ENCODE measurements at places on chromosomes 1 and 21.

DNA sequence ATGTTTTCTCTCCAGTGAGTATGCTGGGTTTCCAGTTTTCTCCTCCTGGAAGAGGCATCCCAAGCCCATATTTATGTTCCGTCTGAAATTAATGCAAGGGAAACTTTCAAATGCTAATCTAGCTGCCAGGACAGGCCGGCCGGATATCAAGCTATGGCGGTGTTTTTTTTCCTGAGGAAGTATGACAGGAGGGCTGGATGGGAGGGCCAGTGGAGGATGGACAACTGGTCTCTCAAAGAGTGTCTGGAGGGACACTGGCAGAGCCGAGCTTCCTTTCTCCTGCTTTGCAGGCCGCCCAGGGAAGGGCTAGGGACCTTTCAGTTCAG lies 212.7 kb downstream of the TRABD2B start:
- no peak for DNase-seq

DNA sequence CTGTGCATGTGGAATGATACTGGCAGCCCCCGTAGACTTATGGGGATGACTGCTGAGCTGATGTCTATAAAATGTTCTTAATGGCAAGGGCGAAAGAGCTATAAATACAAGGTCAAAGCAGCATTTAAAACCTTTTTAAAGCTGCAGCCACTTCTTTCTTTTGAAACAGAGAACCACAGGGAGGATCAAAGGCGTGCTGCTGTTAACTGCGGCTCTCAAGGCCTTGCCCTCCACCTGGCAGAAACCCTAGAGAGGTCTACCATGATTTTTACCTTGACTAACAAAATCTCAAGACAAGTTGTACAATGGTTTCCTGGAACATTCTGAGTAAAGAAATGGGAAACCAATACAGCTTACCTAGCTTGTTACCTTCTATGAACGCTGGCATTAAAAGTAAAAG lies 89.7 kb downstream of the SLC45A1 start:
- no peak for DNase-seq

- no peak for DNase-seq
These were observed 66.7 kb downstream of the GLIS1 start for GRCh38 chr1:53672243-53672642.

- DNase-seq = no peak
These were observed 81.1 kb downstream of the CACHD1 start for GRCh38 chr1:64550946-64551605.

GRCh38 chr1:41379738-41380130 lies 18.5 kb downstream of the FOXO6 start:
- DNase-seq = no peak

DNA sequence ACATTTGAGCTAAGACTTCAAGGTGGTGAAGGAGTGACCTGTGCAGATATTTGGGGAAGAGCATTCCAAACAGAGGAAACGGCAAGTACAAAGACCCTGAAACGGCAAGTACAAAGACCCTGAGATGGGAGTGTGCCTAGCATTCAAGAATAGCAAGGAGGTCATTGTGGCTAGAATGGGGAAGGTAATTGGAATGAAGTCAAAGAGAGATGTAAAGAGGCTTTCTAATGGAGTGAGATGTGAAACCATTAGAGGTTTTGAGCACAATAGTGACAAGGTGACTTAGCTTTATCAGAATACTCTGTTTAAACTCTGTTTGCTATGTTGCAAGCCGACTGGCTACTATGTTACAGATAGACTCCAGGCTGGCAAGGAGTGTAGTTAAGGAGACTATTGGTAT lies 4.4 kb downstream of the CDC7 start:
- no peak for DNase-seq

DNA sequence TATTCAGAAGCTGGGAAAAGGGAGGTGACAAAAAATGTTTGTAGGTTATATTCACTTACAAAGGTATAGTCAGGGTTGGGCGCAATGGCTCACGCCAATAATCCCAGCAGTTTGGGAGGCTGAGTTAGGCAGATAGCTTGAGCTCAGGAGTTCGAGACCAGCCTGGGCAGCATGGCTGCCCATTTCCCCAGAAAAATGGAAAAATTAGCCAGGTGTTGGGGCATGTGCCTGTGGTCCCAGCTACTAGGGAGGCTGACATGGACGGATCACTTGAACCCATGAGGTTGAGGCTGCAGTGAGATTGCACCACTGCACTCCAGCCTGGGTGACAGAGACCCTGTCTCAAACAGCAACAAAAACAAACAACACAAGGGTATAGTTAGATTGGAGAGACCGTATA lies 3.0 kb downstream of the TIMM17A start:
- DNase-seq = no peak

GRCh38 chr21:46025113-46025770 lies 43.7 kb downstream of the COL6A1 start:
- DNase-seq = no peak

DNA sequence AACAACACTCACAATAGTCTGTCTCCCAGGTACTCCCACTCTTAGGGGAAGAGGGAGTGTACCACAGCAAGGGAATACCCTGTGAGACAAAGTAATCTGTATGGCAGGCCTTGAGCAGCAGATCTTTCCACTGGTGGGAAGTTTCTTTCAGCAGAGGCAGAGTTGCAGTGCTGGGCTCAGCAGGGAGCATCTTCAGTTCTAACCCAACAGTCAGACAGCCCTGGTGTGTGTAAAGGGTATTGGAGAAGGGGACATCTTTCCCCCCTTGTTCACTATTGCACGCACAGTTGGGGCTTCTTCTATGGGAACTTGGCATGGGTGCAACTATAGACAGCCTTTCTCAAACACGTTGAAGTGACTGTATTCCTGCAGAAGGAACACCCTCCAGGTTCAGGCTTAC lies 159.4 kb upstream of the DPT start:
- no peak for DNase-seq

DNA sequence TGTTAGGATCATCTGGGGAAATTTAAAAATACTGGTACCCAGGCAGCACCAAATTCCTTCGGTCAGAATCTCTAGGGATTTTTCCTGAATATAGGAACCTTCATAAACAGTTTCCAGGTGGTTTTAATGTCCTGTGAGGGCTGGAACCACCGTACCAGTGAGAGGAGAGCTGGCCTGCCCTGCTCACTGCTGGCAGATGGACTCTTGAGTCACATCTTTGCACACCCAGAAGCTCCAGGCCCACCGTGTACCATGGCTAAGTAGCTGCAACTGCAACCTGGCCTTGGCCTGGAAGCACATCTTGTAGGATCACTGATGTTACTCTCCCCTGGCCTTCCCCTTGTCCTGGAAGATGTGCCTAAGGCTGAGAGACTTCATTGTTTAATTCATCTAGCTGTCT lies 181.5 kb downstream of the DISC1 start:
- no peak for DNase-seq

DNA sequence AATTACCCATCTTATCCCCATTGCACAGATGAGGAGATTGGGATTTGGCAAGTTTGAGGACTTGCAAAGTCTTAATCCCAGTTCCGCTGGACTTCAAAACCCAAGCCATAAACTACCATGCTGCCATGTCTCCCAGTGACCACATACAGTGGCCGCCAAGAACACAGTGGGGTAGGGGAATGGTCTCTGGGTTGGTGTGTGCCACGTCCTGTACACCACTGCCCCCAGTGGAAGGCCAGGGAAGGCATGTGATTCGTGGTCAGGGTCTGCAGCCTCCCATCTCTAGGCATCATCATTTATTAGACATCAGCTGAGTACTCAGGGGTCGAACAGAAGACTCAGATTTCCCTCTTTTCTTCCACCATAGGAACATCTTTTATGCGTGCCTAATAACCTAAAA lies 76.0 kb downstream of the MAN1C1 start:
- DNase-seq = no peak

Data from CD8-positive, alpha-beta T cell (primary cell).